ENCODE measurements at places on chromosomes 3 and 15.

DNA sequence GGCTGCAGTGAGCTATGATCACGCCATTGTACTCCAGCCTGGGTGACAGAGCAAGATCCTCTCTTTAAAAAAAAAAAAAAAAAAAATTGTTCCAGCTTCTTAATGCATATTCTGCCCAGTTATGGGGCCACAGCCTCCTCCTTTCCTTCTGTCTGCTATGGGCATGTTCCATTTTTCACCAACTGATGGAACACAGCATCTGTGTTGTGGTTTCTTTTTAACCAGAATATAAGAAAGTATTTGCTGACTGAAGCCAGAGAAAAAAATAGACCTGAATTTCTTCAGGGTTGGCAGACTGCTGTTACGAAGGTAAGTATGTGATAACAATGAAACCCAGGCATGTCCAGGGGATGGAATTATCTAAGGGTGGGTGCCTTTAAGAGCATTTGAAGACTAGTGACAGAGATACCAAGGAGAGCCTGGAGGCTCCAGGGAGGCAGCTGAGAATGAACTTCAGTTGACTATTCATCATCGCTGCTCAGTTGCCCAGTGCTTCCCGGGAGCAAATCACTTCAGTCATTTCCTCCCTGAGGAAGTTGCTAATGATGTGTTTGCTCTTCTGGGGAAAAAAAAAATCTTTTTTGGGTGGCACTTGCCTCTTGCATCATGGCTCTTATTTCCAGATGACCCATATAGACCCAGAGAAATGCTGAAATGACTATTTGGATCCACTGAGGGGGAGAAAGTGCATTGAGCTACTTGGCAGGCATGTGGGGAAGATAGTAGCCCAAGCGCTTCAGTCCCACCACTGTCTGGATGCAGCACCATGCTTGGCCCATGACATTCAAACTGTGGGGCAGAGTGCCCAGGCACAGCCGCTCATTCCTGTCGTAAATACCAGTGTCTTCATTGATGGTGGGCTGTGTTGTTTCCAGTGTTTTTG, 14.5 kb downstream of the NCBP2 start:
- no peak for DNase-seq

DNA sequence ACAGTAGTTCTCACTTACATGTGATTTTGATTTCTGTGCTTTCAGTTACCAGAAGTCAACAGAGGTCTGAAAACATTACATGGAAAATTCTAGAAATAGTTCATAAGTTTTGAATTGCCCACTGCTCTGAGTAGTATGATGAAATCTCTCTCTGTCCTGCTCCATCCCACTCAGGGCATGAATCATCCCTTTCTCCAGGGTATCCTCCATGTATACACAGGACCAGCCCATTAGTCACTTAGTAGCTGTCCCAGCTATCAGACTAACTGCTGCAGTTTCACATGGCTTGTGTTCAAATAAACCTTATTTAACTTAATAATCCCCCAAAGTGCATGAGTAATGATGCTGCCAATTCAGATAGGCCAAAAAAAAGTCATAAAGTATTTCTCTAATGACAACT, 38.6 kb downstream of the EPHA3 start:
- no peak for DNase-seq

- DNase-seq: peak; percentile 17
Measured at GRCh38 chr3:32455609-32456428, 46.8 kb downstream of the CMTM6 start.

DNA sequence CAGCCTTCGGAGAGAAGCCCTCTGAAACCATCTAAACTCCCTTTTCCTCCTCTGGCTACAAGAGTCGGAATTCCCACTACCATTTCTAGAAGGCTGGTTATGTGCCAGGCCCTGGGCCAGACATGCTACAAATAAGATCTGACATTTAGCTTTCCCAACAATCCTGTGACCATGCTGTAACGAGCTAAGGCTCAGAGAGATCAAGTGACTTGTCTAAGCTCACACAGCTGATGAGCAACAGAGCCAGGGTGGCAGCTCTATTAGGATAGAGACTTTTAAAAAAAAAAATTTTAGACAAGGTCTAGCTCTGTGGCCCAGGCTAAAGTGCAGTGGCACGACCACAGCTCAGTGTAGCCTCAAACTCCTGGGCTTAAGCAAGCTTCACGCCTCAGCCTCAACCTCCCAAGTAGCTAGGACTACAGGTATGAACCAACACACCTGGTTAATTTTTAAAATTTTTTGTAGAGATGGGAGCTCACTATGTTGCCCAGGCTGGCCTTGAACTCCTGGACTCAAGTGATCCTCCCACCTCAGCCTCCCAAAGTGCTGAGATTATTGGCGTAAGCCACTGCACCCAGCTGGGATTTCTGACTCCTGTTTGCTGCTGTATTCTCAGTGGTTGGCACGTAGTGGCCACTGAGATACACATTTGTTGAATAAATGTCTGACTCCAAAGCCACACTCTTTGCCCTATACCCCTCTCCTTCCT, 34.6 kb downstream of the LSM3 start:
- no peak for DNase-seq

GRCh38 chr15:78047761-78048627, 29.5 kb downstream of the TBC1D2B start:
- no peak for DNase-seq

- peak; percentile 48 for DNase-seq
Measured at GRCh38 chr15:63600001-63600615, 2.9 kb downstream of the FBXL22 start.

DNA sequence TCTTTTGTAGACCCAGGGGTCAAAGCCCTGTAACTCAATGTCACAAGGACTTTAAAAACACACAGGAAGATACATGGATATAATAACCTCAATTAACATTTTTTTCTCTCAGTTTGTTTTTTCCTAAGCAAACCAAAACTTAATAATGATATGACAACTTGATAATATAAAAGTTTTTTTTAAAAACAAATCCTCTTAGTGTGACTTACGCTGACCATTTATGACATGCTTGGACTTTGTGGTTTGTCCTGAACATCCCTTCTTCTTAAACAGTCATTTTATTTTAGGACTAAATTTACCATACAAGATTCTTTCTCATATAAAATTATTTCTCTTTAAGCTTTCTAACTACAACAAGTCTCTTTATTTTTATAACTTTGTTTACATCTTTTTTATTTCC, 25.4 kb upstream of the FAM3D start:
- no peak for DNase-seq

DNA sequence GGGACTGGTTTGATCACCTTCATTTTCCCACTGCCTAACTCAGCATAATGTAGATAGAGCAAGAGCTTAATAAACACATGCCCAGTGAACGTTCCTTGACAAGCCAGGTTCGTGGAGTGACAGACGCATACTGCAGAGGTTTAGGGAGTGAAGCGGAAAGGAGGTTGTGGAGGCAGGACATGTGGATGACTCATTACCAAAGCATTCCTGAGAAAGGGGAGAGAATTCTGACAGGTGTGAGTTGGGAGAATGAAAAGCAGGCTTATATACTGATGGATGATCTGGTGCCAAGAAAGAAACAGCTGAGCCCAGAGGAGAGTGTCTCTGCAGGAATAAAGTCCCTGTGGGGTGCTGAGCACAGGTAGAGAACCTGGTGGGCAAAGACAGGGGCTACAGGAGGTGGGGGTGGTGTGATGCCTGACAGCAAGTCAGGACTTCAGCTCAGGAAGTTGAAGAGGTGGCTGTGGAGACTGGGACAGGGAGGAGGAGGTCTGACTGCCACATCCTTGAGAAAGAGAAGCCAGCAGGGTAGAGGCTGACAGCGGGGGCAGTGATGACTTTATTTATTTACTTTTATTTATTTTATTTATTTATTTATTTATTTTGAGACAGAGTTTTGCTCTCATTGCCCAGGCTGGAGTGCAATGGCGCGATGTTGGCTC, 2.4 kb upstream of the RPL29 start:
- DNase-seq: no peak

DNA sequence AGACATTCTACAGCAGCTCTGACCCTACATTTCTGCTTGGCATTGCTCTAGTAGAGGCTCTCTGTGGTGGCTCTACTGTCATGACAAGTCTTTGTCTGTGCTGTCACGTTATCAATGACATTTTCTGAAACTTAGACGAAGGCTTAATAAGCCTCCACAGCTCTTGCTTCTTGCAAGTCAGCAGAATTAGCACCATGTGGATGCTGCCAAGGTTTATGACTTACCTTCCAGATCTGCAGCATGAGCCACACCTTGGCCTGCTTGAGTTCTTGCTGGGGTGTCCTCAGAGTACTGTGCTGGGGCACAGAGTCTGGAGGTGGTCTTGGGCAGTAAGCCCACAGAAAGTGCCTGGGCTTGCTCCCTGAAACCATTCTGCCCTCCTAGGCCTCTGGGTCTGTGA, 9.8 kb downstream of the RTP1 start:
- no peak for DNase-seq

GRCh38 chr3:129577366-129577765, 29.1 kb downstream of the PLXND1 start:
- DNase-seq: no peak

GRCh38 chr3:182732232-182733015, 60.9 kb upstream of the ATP11B start:
- no peak for DNase-seq

DNA sequence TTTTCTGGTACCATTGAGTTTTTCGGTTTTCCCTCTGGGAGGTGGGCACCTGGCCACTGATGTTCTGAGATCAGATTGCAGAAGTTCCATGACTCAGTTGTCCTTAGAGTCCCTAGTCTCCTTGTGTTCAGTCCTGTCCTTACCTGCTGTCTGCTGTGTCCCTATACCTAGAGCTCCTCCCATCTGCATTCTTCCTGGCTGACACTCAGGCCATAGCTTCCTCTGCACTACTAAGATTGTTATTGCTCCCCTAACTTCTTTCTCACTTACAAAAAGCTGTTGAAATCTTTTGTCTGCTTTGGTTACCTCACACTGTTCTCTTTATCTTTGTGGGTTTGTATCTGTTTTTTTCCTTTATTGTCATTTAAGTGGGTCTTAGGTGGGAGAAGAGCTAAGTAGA, 13.2 kb downstream of the USP3 start:
- DNase-seq: no peak

DNA sequence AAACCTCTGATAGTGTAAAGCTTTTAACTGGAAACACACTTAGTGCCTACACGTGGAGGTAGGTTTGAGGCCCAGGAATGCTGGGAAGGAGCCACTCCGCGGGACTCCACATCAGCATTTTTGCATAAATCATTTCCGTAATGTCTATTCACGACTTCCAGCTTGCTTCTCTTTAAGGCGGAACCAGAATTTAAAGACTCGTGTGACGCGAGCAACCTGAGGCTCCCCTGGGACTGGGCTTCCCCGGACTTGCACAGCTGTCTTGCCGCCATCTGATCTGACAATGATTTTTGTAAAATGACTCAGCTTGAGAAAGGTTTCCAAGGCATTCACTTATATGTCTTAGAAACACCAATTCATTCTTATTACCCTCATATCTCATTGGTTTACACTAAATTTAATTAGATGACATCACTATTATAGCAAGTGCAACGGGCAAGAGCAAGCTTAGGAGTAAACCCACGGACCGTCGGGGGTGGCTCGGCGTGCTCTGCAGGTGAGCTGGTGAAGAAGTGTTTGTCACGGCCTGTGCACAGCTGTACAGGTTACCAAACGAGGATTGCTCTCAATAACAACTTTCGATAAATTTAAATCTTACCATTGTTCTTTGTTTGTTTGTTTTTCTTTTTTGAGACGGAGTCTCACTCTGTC, 95.2 kb downstream of the CHSY1 start:
- DNase-seq: no peak

DNA sequence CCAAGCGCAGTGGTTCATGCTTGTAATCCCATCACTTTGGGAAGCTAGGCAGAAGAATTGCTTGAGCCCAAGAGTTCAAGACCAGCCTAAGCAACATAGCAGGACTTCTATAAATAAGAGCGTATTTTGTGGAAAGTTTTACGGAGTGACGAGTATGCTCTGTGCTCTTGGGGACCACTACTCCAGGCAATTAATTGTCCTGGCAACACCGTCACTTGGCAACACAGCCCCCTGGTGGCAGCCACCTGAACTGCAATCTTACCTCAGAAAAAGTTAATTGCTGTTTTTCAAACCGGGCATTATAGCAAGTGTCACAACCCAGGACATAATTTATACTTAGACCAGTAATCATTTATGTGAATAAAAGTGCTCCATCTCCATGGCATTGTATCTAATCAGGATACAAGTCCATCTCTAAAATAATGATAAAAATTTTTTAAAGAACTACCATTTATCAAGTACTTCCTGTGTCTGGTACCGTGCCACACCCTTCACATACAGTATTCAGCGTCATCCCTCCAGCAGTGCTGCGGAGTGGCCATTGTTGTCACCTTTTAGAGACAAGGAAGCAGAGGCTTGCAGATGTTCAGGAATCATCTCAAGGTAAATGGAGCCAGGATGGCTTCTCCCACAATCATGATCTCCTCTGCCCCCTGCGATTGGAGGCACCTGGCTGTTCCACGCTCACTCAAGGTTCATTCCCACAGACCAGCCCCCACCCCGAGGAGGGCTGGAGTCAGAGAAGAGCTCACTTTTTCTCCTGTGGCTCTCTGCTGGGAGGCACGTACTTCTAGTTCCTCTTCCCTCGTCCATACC, 34.5 kb downstream of the PLA2G4D start:
- DNase-seq: peak; percentile 82

DNA sequence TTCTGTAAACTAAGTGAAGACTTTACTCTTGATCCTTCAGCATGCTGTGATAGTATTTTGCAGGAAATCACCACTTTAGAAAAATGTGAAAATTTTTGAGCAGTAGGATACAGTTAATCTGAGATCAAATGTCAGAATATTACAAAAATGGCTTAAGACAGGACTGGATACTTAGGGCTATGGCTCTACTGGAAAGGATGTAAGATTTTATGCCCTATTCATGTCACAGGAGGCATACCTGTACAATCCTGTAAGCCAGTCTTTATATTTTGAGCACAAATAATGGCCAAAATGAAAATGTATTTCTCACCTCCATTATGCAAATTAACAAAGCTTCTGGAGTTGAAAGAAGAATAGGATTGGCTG, 8.6 kb upstream of the TGFBR2 start:
- DNase-seq: no peak

DNA sequence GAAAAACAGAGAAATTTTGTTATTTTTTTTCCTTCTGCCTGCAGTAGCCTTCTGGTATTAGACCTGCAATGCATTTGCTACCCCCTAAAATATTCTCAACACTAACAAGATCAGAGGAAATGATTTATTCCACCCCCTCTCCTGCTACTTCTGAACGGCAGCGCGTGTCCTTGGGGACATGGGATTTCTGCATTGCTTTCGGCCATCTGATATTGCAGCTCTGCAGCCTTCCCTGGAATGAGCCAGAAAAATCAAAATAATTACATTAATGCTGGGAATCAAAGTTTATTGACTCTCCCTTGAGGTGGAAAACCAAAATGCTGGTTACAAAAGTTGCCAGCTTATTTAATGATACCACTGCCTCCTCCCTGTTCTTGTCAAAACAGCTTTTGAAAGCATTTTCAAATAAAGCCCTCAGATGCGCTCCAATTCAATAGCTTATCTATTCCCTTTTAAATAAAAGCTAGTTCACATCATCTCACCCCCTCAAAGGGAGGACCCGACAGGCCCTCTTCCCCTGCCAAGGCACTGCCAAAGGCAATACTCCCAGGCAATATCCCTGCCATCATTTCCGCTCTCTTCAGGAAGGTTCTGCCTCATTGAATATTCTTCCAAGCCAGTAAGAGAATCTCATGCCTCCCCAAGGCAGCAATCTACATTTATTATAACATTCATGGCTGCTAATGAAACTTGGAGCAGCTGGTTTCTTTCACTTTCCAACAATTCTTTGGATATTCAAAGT, 96.6 kb downstream of the FHIT start:
- DNase-seq: no peak

GRCh38 chr3:13870902-13871301, 9.0 kb downstream of the WNT7A start:
- DNase-seq: no peak

GRCh38 chr3:100257586-100257985, 3.2 kb upstream of the TBC1D23 start:
- no peak for DNase-seq
